ENCODE measurements at places on chromosomes 4 and X. TPM values are rescaled to one million over a fixed set of nuclear protein-coding genes. Genes with fewer than 3 reads are reported as not detected.

DNA sequence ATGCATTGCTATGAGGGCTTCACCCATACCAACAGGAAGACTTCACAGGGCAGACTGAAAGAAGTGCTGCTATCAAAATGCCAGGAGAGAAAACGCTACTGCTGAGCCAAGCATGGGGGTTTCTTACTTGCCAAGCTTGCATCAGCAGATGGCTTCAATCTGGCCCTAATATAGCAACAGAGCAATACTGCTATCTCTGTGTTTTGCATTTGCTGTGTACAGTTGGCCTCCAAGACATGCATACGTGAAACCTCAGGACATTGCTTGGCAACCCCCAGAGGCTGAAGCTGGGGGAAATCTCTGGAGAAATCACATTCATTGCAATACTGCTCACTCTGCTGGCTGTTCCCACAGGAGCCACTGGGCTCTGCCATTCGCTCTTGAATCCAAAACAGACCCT, 127.2 kb upstream of the GPC4 start:
- no peak for DNase-seq

DNA sequence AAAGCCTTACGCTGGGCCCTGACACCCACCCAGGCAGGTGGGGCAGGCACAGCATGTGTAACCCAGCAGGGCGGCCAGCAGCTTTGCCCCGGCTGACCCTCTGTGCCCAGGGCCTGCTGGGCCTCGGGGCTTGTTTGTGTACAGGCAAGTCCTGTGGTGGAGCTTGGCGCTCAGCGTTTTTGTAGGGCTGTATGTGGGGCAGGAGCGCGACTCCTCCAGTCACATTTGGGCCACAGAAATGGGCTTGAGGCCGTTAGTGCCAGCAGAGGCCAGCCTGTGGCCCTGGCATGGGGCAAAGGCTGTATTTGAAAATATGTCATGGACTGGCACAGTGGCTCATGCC, 14.7 kb upstream of the HGFAC start:
- DNase-seq = no peak

The FBXL5 gene
- total RNA-seq = 93.9 TPM

DNA sequence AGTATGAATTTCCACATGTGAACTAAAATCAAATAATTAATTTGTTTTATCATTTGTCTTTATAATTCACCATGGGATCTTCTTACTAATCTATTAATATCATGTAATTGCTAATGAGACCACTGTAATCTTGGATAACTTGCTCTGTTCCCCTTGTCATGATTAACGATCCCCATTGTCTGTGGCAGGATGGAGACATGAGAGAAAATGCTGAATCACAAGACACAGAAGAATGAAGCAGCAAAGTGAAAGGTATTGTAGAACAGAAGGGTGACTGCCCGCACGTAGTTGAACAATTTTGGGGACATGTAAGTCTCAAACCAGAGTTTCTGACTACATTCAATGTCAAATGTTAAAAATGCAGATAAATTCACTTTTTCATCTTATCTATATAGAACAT, 135.2 kb downstream of the EPHA5 start:
- no peak for DNase-seq

DNA sequence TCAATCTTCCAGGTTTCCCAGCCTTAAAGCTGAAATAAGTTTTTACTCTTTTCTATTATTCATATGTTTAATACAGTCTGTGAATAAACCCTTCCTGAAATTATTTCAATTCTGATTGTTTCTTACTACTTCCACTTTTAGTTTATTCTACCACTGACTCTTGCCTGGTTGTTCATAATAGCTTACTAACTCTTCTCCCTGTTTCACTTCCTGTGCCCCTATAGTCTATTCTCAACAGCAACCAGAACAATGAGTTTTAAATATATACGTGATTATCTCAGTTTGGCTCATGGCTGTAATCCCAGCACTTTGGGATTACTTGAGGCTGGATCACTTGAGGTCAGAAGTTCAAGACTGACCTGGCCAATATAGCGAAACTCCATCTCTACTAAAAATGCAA, 408.0 kb upstream of the SPOCK3 start:
- no peak for DNase-seq

DNA sequence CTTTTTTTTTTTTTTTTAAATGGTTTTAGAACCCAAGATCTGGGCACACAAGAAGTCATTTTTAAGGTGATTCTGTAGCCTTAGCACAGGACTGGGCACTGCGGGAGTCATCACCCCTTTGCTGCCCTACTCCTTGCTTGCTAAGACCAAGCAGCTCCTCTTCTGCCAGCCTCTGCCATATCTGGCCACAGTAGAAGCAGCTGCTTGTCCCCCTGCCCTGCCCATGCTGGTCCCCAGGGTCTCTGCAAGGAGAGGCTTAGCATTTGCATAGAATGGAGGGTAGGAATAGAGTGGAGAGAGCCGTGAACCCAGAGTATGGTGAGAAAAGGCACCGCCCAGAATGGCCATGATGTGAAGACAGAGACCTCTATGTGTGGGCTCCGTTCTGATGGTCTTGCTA, 109.3 kb downstream of the ADRA2C start:
- no peak for DNase-seq

DNA sequence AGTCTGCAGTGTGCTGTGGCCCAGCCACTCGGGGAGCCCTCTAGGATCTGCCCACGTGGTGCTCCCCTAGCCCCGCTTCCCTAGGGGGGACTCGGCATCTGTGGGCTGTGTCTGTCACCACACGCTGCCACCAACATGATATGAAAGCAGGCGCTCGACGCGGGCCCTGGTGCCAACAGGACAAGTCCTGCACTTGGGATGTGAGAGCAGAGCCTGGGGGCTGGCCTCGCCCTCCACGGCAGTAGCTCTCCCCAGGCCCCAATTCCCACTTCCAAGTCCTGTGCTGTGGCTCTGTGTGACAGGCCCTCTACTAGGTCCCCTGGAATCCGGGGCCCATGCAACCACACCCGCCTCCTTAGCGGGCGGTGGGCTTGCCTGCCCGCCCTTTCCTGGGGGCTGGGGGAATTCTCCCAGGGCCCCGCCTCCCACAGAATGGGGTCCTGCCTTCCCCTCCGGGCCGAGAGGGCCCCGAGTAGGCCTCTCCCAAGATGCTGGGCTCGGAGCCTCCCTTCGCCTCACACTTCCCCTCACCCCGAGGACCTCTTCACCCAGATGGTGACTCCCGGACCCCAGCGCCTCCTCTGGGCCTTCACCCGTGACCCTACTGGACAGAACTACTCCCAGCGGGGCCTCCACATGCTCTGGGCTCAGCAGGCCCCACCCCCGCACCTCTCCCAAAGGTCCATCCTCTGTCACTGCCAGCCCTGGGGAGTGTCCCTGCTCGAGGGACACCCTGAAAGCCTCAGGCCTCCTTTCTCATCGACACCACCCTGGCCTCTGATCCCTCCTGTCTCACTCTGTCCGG, 11.2 kb downstream of the LRPAP1 start:
- DNase-seq = peak; percentile 58

GRCh38 chr4:5635826-5636195, 72.5 kb downstream of the EVC2 start:
- no peak for DNase-seq

The CSAG1 gene
- total RNA-seq = not detected

- no peak for DNase-seq
These were observed 204.7 kb upstream of the S100G start for GRCh38 chrX:16445166-16445752.

The ZFYVE28 gene
- total RNA-seq = 6.5 TPM

- no peak for DNase-seq
These were observed 26.0 kb upstream of the YTHDC1 start for GRCh38 chr4:68375667-68376559.

The COL4A5 gene
- 6.1 TPM for total RNA-seq

- peak; percentile 22 for DNase-seq
These were observed 411.4 kb downstream of the INPP4B start for GRCh38 chr4:142434519-142435224.

GRCh38 chrX:88425739-88426138, 321.3 kb upstream of the CPXCR1 start:
- no peak for DNase-seq
